ENCODE measurements at places on chromosomes 13 and 19. TPM values are rescaled to one million over a fixed set of nuclear protein-coding genes. Genes with fewer than 3 reads are reported as not detected.

The ZNF578 gene
- 1.0 TPM for total RNA-seq

DNA sequence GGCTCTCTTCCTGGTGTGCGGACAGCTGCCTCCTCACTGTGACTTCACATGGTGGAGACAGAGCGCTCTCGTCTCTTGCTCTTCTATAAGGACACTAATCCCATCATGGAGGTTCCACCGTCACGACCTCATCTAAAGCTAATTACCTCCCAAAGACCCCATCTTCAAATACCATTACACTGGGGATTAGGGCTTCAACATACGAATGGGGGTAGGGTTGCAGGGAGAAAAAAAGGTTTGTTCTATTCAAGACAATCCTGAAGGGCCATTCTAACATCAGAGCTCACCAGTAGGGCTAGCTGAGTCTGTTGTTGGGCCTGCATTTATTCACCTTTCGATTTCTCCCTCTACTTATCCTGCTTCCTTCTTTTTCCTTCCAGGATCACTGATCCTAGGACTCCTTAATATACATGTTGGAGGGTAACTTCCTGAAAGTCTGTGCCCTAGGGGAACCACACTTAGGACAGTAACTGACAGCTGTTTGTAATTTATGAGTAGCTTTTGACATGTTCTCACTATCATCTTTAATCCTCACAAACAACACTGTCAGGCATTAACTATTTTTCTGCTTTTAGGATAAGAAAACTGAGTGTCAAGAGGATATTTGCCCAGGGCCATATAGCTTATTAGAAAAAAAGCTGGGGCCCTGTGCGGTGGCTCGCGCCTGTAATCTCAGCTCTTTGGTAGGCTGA is 18.8 kb upstream of the GTF2F2 start:
- DNase-seq: no peak
- no peaks in the 10 kb centered on the region for H3K36me3 ChIP-seq
- H3K4me1 ChIP-seq: no peaks in the 10 kb centered on the region
- no peaks in the 10 kb centered on the region for H3K27me3 ChIP-seq
- H3K27ac ChIP-seq: no peak overlapping the region

The TEX101 gene
- not detected for total RNA-seq

The IGFL2 gene
- 16.3 TPM for total RNA-seq

The COQ8B gene
- 32.0 TPM for total RNA-seq

GRCh38 chr13:46116653-46117502 is 12.0 kb upstream of the CPB2 start:
- no peak overlapping the region for H3K4me3 ChIP-seq
- DNase-seq: no peak
- H3K36me3 ChIP-seq: no peaks in the 10 kb centered on the region
- peaks cover 12% of the 10 kb centered on the region for H3K4me1 ChIP-seq

DNA sequence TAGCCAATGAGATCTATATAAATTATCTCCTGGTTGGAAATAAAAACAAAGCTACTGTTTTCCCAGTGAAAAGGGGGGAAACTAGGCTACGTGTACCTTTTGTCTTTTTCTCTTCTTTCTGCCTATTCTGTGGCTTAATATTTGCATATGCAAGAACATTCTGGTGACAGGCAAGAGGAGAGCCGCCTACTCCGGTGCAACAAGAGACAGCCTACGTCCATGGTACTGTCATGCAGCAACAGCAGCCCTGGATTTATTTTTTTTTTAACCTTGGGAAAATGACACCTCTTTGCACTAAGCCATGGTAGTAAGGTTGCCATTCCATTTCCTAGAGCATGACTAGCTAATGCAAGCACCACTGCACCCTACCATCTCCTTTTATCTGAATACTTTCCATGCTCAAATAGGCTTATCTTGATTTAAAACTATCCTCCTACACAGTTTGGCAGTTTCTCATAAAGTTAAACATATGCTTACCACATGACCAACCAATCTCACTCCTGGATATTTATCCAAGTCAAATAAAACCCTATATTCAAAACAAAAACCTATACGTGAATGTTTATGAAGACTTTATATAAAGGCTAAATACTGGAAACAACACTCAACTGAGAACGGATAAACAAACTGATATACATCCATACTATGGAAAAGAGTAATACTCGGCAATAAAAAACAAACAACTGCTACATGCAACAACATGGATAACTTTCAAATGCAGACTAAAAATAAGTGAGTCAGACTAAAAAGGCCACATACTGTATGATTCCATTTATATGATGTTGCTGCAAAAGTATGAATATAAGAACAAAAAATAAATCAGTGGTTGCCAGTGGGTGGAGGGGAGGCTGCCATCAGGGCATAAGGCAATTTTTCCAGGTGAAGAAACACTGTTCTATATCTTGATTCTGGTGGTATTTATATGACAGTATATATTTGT is 17.3 kb downstream of the NUFIP1 start:
- no peak overlapping the region for H3K4me3 ChIP-seq
- H3K4me1 ChIP-seq: peaks cover 11% of the 10 kb centered on the region
- peaks cover 10% of the 10 kb centered on the region for H3K36me3 ChIP-seq
- DNase-seq: no peak
